GM12864 (cell line): ENCODE measurements at places on chromosomes 7 and 10.

GRCh38 chr7:96548664-96549063, 161.0 kb downstream of the SEM1 start:
- DNase-seq: no peak

- no peak for DNase-seq
These were observed 137.6 kb upstream of the RET start for GRCh38 chr10:42939237-42939636.

GRCh38 chr7:142496545-142496991, 238.7 kb upstream of the PRSS58 start:
- DNase-seq: no peak

- no peak for DNase-seq
These were observed 34.4 kb downstream of the NRCAM start for GRCh38 chr7:108421720-108422331.

DNA sequence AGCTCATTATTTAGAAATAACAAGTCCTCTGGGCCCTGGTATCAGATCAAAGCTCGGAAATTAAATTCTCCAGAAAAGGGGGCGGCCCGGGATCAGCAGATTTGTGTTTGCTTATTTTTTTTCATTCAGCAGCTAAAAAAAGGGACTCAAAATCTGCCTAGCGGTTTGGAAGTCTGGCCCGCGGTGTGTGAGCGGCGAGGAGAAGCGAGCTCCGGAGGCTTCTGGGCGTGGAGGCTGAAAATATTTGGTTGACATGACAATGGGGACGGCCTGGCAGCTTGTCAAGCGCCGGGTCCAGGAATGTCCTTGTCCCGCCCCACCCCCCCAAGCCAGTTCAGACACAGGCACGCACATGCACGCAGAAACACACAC, 43.4 kb downstream of the FOXL3 start:
- DNase-seq: no peak

DNA sequence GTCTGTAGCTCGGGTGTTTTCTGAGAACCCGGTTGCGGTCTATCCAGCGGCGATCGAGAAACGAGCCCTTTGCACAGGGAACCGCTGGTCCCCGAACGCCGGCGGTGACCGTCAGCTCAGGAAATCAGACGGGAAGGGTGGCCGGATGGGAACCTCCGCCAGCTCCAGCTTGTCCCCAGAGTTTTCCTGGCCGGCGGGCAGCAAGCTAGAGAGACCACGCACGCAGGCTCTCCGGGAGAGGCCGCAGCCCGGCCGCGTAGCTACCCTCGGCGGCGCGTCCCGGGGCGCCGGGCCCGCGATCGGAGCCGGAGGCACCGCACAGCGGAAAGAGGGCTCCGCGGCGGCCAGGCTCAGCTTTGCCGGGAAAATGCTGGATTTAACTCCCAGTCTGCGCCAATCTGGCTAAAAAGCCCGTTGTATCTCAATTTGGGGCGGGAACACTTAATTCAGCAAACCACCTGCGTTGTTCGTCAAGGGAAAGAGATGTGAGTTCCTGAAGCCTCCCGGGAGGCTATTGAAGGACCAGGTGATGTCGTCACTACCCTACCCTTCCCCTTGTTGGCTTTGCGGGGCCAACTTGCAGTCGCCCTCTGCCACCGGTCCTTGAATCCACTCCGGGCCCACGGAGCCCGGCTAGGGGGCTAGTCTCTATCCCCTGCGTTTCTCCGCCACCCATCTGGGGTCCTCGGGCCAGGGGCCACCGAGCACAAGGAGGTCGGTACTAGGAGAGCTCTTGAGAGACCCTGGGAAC, 859 bp upstream of the CH25H start:
- DNase-seq: no peak

GRCh38 chr7:117759950-117760640, 113.1 kb downstream of the CTTNBP2 start:
- DNase-seq: no peak

DNA sequence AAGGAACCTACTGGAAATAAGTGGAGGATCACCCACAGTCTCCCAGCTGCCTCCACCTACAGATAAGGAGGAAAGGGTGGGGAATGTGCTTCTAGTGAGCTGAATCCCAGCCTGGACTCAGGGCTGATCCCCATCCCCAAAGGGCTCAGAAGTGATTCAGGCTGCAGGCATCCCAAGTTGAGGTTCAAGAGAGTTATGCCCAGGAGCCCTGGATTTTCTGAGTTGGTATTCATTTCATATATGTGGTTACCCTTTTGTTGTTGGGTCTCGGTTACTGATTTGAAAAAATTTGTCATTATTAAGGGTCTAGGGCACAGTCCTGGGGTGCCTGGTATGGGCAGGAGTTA, 30.0 kb upstream of the SRGN start:
- DNase-seq: no peak

DNA sequence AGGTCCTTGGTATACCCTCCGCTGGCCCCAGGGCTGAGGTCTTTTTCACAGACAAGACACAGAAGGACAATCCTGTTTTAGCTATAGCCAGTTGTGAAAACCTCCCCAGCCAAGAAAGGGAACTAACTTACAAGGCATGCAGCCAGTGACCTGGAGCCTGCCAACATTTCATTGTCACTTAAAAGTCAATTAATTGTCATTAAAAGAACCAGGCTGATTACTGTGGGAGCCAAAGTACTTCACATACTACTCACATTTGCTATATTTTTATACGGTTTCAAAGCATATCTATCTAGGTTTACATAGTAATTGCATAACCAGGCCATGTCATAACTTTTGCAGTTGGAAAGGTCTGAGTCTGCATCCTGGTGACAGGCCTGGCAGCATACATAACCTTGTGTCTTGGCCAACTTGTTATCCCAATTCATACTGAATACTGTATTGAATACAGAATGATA, 31.1 kb downstream of the NRBF2 start:
- DNase-seq: no peak
